ENCODE measurements at places on chromosomes 5 and 9.

DNA sequence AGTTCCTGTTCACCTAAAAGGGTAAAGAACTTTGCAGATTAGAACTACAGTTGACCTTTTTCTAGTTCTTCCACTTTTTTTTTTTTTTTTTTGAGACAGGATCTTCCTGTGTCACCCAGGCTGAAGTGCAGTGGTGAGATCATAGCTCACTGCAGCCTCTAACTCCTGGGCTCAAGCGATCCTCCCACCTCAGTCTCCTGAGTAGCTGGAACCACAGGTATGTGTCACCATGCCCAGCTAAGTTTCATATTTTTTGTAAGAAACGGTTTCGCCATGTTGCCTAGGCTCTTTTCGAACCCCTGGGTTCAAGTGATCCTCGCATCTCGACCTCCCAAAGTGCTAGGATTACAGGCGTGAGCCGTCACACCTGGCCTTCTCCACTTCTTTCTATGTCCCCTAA lies 39.7 kb upstream of the TNFAIP8 start:
- no peak for DNase-seq

- no peak for DNase-seq
Measured at GRCh38 chr5:173498286-173498685, 118.2 kb downstream of the BOD1 start.

- no peak for DNase-seq
Measured at GRCh38 chr9:96331236-96331947, 29.4 kb upstream of the HSD17B3 start.

- DNase-seq: no peak
Measured at GRCh38 chr9:116081435-116082115, 72.0 kb upstream of the PAPPA start.

DNA sequence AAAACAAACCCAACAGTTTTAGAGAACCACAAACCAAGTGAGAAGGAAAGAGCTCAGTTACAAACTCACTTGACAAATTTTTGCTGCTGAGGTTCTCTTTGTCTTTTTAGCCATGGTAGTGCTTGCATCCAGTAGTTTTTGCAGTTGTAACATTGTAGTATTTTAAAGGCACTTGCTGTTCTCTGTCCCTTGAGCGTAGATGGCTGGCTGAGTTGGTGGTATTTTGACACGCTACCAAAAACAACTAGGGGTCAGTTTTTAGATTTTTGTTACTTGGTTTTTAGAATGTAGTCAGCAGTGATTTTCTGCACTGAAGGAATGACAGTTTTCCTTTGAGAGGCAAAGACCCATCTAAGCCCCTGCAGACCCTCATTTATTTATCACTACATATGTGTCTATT lies 58.0 kb downstream of the TLE4 start:
- DNase-seq: no peak
